Ovary (tissue), 10 donors: ENCODE measurements at places on chromosomes 5 and 9.

DNA sequence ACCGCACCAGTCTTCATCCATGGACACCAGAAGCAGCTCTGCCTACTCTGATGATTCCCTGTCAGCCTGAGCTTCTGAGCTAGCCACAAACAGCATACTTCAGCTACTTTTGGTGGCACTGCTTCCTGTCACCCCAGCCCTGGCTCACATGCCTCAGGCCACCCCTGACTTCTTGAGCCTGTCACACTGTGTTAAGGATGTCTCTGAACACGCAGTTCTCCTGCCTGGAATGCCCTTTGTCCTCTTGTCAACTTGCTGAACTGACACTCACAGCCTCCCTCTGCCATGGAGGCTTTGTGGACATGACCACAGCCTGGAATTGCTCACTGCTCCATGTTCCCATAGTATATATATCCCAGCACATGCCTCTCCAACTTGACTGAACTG lies 7.2 kb downstream of the MACROH2A1 start:
- DNase-seq: no peak

DNA sequence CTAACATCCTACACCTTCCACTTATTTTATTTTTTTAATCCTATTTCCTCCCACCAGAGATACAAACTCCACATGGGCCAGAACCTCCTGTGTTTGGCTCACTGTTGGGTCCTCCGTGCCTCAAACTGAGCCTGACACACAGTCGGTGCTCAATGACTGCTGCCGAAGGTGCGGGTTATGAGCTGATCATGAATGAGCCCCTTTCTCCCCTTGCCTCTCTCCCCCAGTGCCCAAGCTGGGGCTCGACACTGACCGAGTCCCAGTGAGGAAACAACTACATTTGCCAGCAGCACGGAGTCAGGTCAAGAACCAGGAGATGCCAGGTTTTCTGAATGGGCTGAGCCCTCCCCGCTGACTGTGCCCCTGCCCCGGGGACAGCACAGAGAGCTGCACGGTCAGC lies 45.0 kb downstream of the SARDH start:
- DNase-seq: no peak

DNA sequence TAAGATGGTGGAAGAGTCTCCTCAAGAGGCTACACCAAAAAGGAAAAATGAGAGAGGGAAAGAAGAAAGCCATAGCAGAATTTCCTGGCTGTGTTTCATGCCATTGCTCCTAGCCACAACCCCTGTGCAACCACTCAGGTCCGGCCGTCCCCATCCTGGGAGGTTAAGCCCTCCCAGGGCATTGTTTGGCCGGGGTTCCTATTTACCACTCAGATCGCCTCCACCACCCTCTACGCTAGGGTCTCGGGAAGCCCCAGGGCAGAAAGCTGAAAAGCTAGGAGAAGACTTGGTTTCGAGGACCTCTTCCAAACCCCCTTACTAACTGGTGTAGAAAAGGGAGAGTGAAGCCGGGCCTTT lies 715 bp downstream of the RC3H2 start:
- peak; percentile 14 for DNase-seq

DNA sequence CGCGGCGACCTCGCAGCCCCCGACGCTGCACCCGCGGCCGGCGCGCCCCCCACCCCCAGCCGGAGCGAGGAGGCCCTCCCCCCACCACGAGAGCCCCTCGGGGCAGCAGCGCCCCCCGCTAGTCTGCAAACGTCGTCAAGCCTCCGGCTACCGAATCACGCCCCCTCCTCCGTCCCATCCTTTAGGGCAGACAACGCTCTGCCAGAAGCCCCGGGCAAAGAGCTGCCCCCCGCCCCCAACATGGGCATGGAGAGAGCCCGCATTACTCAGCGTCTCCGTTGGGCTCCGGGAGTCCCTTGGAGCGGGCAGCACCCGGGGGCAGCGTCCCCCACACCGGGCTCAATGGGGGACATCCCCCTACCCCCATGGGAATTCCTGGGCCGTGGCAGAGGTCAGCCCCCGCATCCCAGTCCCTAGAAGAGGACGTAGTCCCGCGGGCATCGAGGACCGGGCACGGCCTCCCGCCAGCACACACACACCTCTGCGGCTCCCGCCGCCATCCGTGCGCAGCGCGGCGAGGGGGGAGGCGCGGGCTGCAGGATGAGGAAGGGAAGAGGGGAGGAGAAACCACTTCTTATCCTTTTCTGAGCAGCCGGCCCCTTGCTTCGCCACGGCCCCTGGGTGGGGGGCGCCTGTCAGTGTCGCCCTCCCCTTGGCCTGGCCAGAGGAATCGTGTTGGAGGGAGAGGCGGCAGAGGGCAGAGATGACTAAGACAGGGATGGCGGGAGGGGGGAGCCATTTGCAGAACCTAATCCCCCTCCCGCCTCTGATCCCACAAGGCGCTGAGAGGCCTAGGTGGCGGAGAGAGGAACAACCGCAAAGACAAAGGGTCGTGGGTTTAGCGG lies 750 bp downstream of the DNM1 start:
- no peak for DNase-seq

- no peak for DNase-seq
Observed at GRCh38 chr5:73450672-73451223, 2.2 kb upstream of the FOXD1 start.

- no peak for DNase-seq
Observed at GRCh38 chr9:1879501-1879900, 135.6 kb upstream of the SMARCA2 start.
